Pancreas (tissue), 10 donors: ENCODE measurements at places on chromosomes 4 and X. TPM values are rescaled to one million over a fixed set of nuclear protein-coding genes. Genes with fewer than 3 reads are reported as not detected.

GPAT3 gene
- 0.69 TPM for total RNA-seq

DCAF4L1 gene
- 0.03 TPM for total RNA-seq

DNA sequence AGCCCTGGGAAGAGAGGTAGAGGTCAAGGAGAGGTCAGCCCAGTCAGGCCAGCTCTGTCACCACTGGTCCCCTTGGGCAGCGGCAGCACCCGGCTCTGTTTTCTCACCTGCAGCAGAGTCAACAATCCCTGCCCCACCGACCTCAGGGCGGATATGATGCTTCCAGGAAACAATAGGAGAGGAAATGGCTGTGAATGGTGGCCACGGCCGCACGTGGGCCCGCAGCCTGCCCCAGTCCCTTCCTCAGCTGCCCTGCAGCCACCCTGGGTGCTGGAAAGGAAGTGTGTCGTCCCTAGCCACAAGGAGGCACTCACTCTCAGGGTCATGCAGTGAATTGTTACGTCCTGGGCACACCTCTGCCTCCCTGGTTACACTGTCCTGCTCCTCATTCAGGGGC is 92.5 kb upstream of the ENPP6 start:
- no peaks in the 10 kb centered on the region for H3K27me3 ChIP-seq
- no peaks in the 10 kb centered on the region for H3K36me3 ChIP-seq
- H3K27ac ChIP-seq: no peak overlapping the region
- no peak for DNase-seq
- H3K4me1 ChIP-seq: peaks cover 8% of the 10 kb centered on the region

DNA sequence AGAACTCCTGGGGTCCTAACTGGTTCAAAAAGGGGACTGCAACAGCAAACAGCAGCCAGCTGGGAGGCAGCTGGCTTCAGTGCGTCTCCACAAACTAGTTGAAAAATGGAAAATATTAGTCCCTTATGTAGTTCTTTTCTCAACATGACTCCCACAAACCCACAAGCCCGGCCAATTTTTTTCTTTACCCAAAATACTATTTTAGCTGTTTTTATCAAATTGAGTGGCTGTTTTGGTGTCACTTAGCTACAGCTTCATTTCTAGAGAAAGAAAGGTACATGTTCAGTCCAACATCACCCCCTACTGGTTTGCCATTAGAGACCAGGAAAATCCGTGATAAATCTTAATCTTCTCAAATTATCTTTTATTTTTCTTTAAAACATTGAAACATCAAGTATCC is 97.2 kb downstream of the GUCY2F start:
- H3K4me3 ChIP-seq: no peak overlapping the region
- H3K27me3 ChIP-seq: peaks cover 18% of the 10 kb centered on the region
- H3K36me3 ChIP-seq: no peaks in the 10 kb centered on the region
- H3K27ac ChIP-seq: no peak overlapping the region
- no peaks in the 10 kb centered on the region for H3K4me1 ChIP-seq

SHROOM4 gene
- total RNA-seq: 0.46 TPM

MGARP gene
- not detected for total RNA-seq

DNA sequence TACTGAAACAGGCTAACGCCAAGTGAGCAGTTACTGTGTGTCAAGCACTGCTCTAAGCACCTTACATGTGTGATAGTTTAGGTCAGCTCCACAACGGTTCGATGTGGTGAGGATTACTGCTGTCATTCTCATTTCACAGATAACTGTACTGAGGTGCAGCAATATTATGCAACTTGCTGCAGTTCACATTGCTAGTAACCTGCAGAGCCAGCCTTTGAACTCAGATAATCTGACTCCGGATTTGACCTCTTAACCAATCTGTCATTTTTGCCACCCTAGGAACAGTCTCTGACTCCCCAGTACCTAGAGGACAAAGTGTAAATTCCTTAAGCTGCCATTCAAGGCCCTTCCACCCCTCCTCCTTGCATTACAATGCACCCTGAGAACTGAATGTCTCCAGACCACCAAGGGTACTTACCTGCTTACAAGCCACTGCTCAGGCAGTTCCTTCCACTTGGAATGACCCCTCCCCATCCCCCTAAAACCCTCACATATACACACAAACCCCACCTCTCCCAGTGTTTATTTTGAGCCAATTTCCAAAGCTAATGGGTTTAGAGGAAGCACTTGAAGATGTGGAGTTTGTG is 24.9 kb downstream of the EFNB1 start:
- no peak for DNase-seq
- H3K27me3 ChIP-seq: no peaks in the 10 kb centered on the region
- no peak overlapping the region for H3K27ac ChIP-seq
- no peaks in the 10 kb centered on the region for H3K36me3 ChIP-seq
- H3K4me1 ChIP-seq: no peaks in the 10 kb centered on the region

- no peak overlapping the region for H3K4me3 ChIP-seq
- no peak overlapping the region for H3K27ac ChIP-seq
- H3K4me1 ChIP-seq: no peaks in the 10 kb centered on the region
- no peaks in the 10 kb centered on the region for H3K36me3 ChIP-seq
- no peak for DNase-seq
Measured at GRCh38 chr4:78742300-78742699, 33.9 kb upstream of the BMP2K start.

- no peaks in the 10 kb centered on the region for H3K27me3 ChIP-seq
- H3K27ac ChIP-seq: no peak overlapping the region
- no peak overlapping the region for H3K4me3 ChIP-seq
- no peaks in the 10 kb centered on the region for H3K4me1 ChIP-seq
- no peaks in the 10 kb centered on the region for H3K36me3 ChIP-seq
Measured at GRCh38 chr4:21728304-21728703, 220.3 kb downstream of the KCNIP4 start.

DNA sequence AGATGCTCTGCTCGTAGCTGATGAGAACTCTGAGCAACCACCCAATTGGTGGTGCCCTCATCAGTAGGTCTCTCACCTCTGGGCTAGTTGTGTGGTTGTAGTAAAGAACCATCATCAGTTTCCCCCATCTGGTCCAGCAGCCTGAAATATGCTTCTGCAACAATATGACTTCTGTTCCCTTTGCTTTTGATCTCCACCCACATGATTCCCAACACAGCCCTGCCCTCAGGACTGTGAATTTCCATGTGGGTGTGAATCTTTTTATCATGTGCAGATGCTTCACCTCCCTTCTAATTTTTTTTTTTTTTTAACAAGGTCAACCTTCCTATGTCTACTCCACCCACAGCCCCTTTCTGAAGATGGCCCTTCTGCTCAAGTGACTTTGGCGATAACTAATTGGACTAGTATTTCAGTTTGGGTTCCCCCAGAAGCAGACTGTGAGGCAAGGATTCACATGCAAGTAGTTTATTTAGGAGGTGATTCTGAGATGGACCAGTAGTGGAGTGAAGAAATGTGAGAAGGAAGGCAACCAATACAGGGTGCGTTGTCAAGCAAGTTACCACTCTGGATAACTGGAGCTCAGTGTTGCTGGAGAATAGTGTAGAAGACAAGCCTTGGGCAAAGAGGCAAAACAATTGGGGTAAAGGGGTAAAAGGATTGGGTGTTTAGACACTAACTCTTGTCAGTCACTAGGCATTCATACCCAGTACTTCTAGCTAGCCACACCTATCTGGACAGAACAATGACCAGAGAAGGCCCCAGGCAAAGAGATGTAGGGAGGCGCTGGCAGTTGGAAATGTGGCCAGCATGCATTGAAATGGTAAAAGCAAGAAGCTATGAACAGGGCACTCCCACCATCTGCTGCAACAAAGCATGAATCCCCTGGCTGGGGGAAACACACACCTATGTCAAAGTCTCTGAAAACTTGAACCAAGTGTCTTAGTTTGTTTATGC is 466.2 kb downstream of the BCOR start:
- H3K36me3 ChIP-seq: no peaks in the 10 kb centered on the region
- DNase-seq: no peak
- H3K4me1 ChIP-seq: no peaks in the 10 kb centered on the region
- no peaks in the 10 kb centered on the region for H3K27me3 ChIP-seq
- no peak overlapping the region for H3K27ac ChIP-seq

- no peak for DNase-seq
- H3K36me3 ChIP-seq: no peaks in the 10 kb centered on the region
- H3K4me3 ChIP-seq: no peak overlapping the region
- H3K27ac ChIP-seq: no peak overlapping the region
- H3K27me3 ChIP-seq: no peaks in the 10 kb centered on the region
- no peaks in the 10 kb centered on the region for H3K4me1 ChIP-seq
Measured at GRCh38 chr4:38371391-38371851, 292.6 kb upstream of the KLF3 start.

RPL10 gene
- total RNA-seq: 3,165 TPM

IBSP gene
- 0.37 TPM for total RNA-seq

CT45A8 gene
- not detected for total RNA-seq

GRCh38 chrX:43505769-43506168 is 150.3 kb upstream of the MAOA start:
- peaks cover 15% of the 10 kb centered on the region for H3K27me3 ChIP-seq
- DNase-seq: no peak
- H3K36me3 ChIP-seq: no peaks in the 10 kb centered on the region
- no peaks in the 10 kb centered on the region for H3K4me1 ChIP-seq
